NCI-H460 (cell line): ENCODE measurements at places on chromosomes 1 and 21. TPM values are rescaled to one million over a fixed set of nuclear protein-coding genes. Genes with fewer than 3 reads are reported as not detected.

The SPATA21 gene
- not detected in 2 replicates for total RNA-seq

DNA sequence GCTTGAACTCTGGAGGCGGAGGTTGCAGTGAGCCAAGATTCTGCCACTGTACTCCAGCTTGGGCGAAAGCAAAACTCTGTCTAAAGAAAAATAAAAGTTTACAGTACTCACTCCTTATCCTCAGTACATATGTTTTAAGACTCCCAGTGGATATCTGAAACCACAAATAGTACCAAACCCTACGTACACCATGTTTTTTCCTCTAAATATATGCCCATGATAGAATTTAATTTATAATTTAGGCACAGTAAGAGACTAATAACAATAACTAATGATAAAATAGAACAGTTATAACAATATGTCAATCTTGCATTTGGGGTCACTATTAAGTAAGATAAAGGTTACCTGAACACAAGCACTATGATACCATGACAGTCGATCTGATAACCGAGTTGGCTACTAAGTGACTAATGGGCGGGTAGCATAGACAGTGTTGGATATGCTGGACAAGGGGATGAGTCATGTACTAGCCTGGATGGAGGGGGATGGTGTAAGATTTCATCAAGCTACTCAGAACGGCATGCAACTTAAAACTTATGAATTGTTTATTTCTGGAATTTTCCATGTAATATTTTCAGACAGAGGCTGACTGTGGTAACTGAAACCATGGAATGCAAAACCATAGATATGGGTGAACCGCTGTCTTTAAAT lies 43.7 kb downstream of the ST7L start:
- peak; percentile 52 for DNase-seq

GRCh38 chr1:159798893-159799292 lies 3.3 kb upstream of the FCRL6 start:
- DNase-seq, result peak; percentile 83

DNA sequence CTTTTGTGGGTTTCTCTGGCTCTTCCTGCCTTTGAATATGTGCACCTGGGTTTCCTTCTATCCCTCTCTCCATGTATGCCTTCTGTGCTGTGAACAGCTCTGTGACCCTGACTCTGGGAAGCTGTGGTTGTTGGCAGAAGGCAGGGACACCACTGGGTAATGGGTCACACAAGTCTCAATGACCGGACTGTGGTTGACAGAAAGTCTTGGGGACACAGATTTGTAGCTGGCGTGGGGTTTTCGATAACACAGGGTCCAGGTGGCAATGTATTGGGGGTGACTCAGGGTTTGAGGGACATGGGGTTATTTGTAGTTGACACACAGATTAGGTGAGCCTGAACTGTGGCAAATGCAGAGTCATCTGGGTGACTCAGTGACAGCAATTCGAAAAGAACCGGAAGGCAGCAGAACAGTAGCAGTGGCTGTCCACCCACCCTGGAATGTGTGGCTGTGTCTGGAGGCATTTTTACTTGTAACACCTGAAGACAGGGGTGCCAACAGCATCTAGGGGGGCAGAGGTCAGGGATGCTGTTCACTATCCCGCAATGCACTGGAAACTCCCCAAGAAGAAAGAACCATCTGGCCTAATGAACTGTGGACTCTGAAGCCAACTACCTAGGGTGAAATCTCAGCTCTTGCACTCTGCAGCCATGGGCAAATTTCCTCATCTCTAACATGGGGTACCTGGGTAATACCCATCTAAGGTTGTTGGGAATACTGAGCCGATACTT lies 13.0 kb upstream of the SLC6A9 start:
- DNase-seq, result no peak

The RUNX1 gene
- total RNA-seq, result 7.3 and 10.6 TPM in 2 replicates

- no peak for DNase-seq
These were observed 58.4 kb upstream of the ATP1B1 start for GRCh38 chr1:169048043-169048442.

GRCh38 chr1:241834733-241835377 lies 13.1 kb upstream of the EXO1 start:
- DNase-seq, result peak; percentile 82

DNA sequence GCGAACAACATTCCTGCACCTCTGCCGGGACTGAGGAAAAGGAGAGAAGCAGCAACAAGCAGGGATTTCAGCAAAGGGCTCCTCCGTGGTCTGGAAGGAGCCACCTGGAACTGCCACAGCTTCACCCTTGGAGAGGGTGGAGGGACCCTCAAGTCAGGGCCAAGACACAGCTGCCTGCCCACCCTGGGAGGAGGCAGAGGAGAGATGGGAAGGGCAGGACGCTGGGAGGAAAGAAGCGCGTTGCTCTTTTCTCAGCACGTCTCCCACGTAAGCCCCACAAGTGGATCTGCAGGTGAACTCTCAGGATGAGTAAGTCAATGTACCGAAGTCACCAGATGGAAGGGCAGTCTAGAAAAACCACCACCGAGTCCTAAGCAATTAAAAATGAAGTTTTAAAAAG lies 39.6 kb downstream of the SLC19A1 start:
- no peak for DNase-seq

DNA sequence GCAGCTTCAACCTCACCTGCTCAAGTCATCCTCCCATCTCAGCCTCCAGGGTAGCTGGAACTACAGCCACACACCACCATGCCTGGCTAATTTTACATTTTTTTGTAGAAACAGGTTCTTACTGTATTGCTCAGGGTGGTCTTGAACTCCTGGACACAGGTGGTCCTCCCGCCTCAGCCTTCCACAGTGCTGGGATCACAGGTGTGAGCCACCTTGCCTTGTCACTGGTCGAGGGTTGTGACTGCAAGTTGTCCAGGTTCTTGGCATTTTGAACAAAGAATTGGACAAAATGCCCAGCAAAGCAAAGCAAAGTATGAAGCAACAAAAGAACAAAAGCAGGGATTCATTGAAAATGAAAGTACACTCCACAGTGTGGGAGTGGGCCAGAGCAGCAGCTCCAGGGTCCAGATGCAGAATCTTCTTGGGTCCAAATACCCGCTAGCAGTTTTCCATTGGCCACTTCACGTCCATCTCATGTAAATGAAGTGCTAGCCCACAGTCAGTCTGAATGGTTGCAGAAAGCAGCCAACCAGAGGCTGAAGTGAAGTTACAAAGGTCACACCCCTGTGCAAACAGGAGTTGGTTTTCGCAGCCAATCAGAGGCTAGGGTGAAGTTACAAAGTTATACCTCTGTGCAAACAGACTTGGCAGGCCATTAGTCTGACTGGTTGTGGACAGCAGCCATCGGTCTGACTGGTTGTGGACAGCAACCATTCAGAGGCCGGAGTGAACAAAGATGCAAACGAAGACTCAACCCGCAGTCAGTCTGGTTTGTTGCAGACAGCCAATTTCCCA lies 109.5 kb upstream of the KIF26B start:
- peak; percentile 85 for DNase-seq

GRCh38 chr1:173496757-173497320 lies 19.7 kb downstream of the PRDX6 start:
- DNase-seq, result no peak

DNA sequence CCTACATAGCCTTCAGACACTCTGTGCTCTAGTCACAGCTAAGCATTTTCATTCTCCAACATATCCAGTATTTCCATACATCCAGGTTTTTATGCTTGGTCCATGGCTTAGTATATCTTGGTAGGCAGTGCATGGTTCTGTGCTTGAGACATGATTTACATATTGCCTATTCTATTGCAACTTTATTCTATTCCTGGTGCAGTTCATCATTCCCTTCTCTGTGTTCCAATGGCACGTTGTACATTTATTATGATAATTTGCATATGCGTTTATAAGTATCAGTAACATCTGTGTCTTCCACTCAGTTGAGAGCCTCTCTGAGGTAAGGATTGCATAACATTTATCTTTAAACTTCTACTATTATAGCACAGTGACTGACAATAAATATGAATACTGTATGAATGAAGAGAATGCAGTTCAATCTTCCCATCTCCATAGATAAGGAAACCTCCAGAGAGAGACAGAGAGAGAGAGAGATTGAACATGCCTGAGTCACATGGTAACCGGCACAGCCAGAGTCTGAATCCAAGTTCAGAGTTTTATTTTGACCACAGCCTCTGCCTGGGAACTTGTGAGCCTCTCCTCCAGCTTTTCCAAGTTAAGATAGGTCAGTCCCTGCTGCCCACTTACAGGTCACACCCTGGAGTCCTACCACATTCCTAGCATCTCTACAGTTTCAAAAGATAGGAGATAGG lies 41.5 kb downstream of the PLPPR5 start:
- no peak for DNase-seq

DNA sequence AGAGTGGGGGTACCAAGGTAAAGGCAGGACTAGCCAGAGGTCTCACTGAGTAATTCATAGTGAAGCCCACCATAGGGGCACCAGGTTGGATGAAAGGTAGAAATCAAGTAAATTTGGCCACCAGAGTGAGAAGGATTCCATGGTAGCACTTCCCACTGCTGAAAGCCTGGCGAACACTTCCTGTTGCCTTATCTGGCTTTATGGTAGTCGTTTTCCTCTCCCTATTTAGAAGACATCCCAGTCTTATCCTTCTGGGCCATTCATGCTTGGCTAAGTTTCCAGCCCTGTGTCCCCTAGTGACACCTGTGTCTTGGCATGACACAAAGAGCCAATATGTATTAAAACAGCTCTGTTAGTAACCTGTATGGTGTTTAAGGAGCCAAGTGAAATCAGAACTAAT lies 74.3 kb upstream of the SIPA1L2 start:
- no peak for DNase-seq

The PLA2G2F gene
- total RNA-seq, result not detected in 2 replicates

The ANKRD65 gene
- total RNA-seq, result 0.15 TPM in 1 of 2 replicates, not detected in the other

The CCDC17 gene
- total RNA-seq, result 1.0 and 1.2 TPM in 2 replicates

DNA sequence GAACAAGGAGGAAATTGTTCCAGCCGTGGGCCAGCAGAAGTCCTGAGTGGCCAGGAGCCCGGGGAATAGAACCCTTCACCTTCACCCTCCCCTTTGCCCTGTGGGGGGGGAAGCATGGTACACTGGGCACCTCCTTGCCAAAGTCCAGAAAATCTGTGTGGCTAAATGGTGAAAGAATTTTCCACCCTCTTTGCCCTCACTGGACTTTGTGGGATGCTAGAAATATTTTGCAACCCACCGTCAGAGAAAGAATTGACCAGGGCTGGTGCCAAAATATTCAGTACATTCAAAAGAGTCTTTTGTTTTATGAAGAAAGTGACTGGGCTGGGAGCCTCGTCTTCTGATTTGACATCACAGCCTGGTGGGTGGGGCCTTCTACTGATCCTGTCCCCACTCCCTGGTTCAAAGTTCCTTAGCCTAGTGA lies 14.6 kb downstream of the NFASC start:
- no peak for DNase-seq

DNA sequence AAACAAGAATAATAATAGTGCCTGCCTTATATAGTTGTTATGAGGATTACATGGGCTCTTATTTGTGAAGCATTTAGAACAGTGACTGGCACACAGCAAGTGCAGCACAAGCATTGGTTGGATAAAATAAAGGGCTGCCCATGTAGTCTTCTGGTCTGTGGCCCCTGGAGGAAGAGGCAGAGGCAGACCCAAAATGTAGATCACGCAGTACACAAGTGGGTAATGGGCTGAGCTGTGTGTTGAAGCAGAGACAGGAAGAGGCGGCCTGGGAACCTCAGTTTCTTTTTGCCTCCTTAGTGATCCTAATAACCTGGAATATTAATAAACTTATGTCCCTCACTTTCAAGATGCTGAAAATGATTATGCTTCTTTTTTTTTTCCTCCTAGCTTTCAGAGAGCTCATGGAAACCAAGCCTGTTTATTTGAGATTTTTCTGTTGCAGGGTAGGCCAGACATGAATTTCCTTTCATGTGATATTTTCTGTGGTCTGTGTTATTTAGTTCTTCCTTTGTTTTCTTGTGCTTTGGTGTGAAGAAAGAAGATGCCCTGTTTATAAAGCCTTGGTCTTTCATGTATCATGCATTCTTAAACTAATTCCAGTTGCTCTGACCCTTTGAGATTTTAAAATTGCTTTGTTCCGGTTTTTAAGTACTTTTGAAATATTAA lies 42.5 kb downstream of the LRRC8D start:
- no peak for DNase-seq

The SNRPE gene
- total RNA-seq, result 230 and 245 TPM in 2 replicates

- DNase-seq, result no peak
These were observed 31.6 kb upstream of the NFIA start for GRCh38 chr1:61050541-61051442.

GRCh38 chr1:223670458-223671159 lies 5.1 kb upstream of the CAPN8 start:
- peak; percentile 32 for DNase-seq

GRCh38 chr1:195202241-195202640 lies 1406.0 kb downstream of the KCNT2 start:
- DNase-seq, result no peak

The BSND gene
- not detected in 2 replicates for total RNA-seq

DNA sequence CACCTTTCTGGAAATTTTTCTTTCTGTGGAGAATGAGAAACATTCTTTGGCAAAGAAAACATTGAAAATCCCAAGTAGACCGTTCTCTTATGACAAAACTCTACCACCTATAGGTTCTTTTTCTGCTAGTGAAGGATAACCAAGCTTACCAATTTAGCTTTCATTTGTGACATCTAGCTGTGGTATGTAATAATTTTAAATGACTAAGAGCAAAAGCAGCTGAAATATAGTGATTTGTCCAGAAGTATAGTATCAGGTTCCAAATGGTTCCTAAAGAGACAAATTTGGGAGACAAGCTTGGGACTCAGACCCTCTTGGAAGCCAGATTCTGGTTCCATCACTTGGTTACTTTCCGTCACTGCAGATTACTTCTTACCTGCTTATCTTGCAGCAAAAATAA lies 24.4 kb downstream of the FUBP1 start:
- no peak for DNase-seq

The CNR2 gene
- total RNA-seq, result not detected in 2 replicates

The TAF12 gene
- 33.0 and 38.4 TPM in 2 replicates for total RNA-seq

The CD244 gene
- total RNA-seq, result not detected in 2 replicates

The OR2T33 gene
- total RNA-seq, result not detected in 2 replicates

The NHLH1 gene
- total RNA-seq, result 0.27 TPM in 1 of 2 replicates, not detected in the other

GRCh38 chr1:5492846-5493245 lies 499.4 kb downstream of the NPHP4 start:
- no peak for DNase-seq

The UBL4B gene
- not detected in 2 replicates for total RNA-seq

The NR0B2 gene
- not detected in 2 replicates for total RNA-seq

DNA sequence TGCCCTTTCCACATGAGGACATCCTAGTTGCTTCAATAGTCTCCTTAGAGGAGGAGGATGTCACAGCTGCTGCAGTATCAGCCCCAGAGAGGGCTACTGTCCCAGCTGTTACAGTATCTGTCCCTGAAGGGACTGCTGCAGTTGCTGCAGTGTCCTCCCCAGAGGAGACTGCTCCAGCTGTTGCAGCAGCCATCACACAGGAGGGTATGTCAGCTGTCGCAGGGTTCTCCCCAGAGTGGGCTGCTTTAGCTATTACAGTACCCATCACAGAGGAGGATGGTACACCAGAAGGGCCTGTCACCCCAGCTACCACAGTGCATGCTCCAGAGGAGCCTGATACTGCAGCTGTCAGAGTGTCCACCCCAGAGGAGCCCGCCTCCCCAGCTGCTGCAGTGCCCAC lies 78.5 kb upstream of the BMP8A start:
- DNase-seq, result no peak
